ENCODE measurements at places on chromosomes 7 and 10. TPM values are rescaled to one million over a fixed set of nuclear protein-coding genes. Genes with fewer than 3 reads are reported as not detected.

PNLIPRP2 gene
- total RNA-seq, result not detected

ANKRD30A gene
- total RNA-seq, result not detected

C10orf62 gene
- not detected for total RNA-seq

ACTL6B gene
- total RNA-seq, result 0.69 TPM

DPCD gene
- 13.9 TPM for total RNA-seq

TMEM213 gene
- total RNA-seq, result not detected

STEAP1B gene
- 3.2 TPM for total RNA-seq

ACSM6 gene
- total RNA-seq, result 0.48 TPM

PIK3AP1 gene
- 6.6 TPM for total RNA-seq

ABCF2 gene
- 14.1 TPM for total RNA-seq

RP9 gene
- 7.8 TPM for total RNA-seq

Measured in urinary bladder (tissue), 4 donors.